SK-N-SH (cell line): ENCODE measurements at places on chromosomes 3 and 15.

DNA sequence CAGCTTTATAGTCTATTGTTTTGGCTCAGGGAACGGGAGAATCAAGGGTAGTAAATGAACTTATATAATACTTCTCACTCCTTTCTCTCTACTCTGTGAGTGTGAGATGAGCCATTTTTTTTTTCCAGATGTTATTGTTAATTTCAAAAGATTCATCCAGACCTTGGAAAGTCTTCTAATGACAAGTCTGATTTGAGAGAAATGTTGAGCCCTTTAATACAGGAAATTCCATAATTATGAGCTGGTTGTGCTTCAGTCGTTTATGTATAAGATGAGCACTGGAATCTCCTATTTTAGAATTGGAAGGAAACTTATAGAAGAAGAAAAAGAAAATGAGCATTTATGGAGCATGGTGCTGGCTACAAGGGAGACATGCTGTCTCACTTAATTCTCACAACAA, 92.0 kb downstream of the FBN1 start:
- H3K27me3 ChIP-seq: no peaks in the 10 kb centered on the region
- no peaks in the 10 kb centered on the region; the same call in none of the 2 replicates for H3K4me1 ChIP-seq
- H3K4me3 ChIP-seq: no peak overlapping the region
- H3K27ac ChIP-seq: peak overlapping the region; percentile 71; the same call in 1 of the 2 replicates
- H3K36me3 ChIP-seq: peaks cover 59% of the 10 kb centered on the region
- no peak for DNase-seq

- no peak for DNase-seq
- no peaks in the 10 kb centered on the region for H3K4me1 ChIP-seq
- H3K27ac ChIP-seq: no peak overlapping the region
- no peaks in the 10 kb centered on the region for H3K27me3 ChIP-seq
- H3K36me3 ChIP-seq: no peaks in the 10 kb centered on the region
- no peak overlapping the region for H3K4me3 ChIP-seq
Measured at GRCh38 chr3:170321321-170322034, 36.0 kb upstream of the SKIL start.

GRCh38 chr3:179224584-179224983, 26.3 kb downstream of the KCNMB3 start:
- H3K36me3 ChIP-seq: peaks cover 67% of the 10 kb centered on the region
- no peak for DNase-seq
- H3K27me3 ChIP-seq: no peaks in the 10 kb centered on the region
- no peaks in the 10 kb centered on the region for H3K4me1 ChIP-seq

- DNase-seq: no peak
- no peaks in the 10 kb centered on the region for H3K36me3 ChIP-seq
- H3K4me1 ChIP-seq: no peaks in the 10 kb centered on the region; the same call in 1 of the 2 replicates
- H3K27me3 ChIP-seq: no peaks in the 10 kb centered on the region
- no peak overlapping the region for H3K4me3 ChIP-seq
Measured at GRCh38 chr3:167929968-167930367, 165.8 kb downstream of the GOLIM4 start.

GRCh38 chr3:190101320-190102011, 19.2 kb downstream of the P3H2 start:
- H3K27me3 ChIP-seq: no peaks in the 10 kb centered on the region
- H3K4me3 ChIP-seq: no peak overlapping the region
- H3K27ac ChIP-seq: no peak overlapping the region
- no peaks in the 10 kb centered on the region; the same call in 1 of the 2 replicates for H3K4me1 ChIP-seq
- no peak for DNase-seq

GRCh38 chr3:115022835-115023398, 124.2 kb downstream of the ZBTB20 start:
- DNase-seq: no peak
- no peaks in the 10 kb centered on the region for H3K36me3 ChIP-seq

DNA sequence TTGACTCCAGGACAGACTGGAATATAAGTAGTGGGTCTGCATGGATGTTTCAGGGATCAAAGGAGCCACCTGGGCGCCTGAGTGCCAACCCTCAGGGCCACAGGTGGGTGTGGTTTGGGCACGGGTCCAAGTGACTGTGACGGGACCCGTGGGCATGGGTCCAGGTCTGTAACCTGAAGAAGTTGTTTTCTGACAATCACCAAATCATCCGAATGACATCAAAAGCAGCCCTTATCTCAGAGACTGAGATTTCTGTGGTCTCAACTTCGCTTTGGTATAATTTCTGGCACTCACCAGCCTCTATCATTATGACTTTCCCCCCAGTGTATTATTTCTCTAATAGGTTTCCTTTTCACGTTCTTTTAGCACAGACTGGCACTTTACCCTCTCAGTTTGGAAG, 24.4 kb downstream of the RLBP1 start:
- H3K4me3 ChIP-seq: no peak overlapping the region
- no peaks in the 10 kb centered on the region for H3K27me3 ChIP-seq
- peaks cover 4% of the 10 kb centered on the region; the same call in 1 of the 2 replicates for H3K4me1 ChIP-seq
- no peak for DNase-seq
- no peak overlapping the region for H3K27ac ChIP-seq
- H3K36me3 ChIP-seq: peaks cover 50% of the 10 kb centered on the region

DNA sequence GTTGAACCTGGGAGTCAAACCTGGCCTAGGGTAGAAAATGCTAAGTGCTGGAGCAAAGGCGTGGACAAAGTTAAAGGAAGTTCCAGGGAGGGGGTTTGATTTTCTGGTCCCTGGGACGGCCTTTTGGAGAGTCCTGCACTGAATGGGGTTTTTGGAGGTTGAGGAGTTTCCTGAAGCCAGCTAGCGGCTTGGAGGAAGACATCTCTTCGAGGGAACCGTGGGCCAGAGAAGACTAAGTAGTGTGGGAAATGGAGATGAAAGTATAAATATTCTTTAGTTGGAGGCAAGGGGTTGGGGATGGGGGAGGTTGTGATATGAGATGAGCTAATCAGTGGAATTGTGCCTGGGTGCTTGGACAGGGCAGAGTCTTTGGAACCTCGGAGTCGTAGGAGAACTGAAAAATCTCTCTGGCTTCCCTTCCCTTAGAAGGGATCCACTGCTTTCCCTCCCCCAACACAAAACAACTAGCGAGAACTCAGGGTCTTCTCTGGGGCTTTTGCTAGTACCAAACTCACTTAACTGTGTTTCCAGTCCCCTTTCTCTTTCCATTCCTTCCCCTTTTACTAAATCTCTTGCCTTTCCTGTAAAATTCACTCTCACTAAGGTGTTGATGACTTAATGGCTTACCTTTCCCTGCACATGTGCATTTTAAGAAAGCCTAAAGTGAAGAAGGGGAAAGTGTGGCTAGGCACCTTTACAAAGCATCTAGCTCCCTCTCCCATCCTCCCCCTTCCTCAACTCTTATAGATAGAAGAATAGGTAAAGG, 1.0 kb downstream of the LPP start:
- H3K4me3 ChIP-seq: peak overlapping the region; percentile 62
- no peaks in the 10 kb centered on the region for H3K27me3 ChIP-seq
- H3K36me3 ChIP-seq: no peaks in the 10 kb centered on the region
- no peaks in the 10 kb centered on the region; the same call in 1 of the 2 replicates for H3K4me1 ChIP-seq
- no peak for DNase-seq

DNA sequence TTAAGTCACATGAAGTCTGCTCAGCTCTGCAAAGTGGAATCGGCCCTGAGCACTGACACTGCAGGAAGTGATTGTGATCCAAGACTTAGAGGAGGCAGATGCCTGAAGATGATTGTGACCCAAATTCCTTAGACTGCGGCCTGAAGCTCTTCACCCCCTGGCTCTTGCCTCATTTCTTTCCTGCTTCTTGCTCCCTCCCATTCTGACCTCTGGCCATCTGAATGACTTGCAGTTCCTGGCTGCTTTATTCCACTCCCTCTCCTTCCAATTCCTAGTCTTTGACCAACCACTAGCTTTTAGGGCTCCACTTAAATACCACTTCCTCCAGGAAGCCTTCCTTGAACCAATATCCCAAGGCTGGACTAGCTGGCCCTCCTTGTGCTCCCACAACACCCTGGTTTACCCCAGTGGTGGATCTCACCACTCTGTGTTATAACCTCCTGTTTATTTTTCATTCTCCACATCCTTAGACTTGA, 9.9 kb upstream of the EPB42 start:
- no peak for DNase-seq
- H3K27me3 ChIP-seq: peaks cover 18% of the 10 kb centered on the region; the same call in 1 of the 2 replicates
- no peaks in the 10 kb centered on the region for H3K4me1 ChIP-seq

DNA sequence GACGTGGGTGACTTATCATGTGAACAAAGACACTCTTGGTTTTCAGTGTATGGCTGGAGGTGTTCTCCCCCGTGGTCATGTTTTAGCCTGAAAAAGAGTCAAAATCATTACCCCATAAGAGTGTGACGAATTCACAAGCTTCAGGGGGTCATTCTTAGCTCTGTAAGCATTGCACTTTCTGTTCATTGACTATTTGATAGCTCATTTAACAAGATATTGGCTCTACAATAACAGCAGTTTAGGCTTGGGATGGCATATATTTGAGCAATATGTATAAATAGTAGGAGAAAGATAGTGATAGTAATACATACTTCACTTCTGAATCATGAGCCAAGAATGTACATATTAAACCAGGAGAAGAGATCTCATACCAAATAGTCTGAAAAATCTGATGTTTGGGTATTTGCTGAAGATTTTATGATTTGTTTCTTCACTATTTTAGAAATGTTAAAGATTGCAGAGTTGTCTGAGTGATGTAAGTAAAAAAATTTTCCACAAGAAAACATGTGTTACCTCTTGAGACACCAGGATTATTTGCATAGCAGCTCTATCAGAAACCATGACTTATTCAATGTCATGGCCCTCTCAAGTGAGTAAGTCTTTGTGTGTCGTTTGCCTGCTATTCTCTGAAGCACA, 996.0 kb downstream of the OTOL1 start:
- H3K27me3 ChIP-seq: no peaks in the 10 kb centered on the region
- no peak overlapping the region for H3K4me3 ChIP-seq
- peaks cover 14% of the 10 kb centered on the region; the same call in 1 of the 2 replicates for H3K4me1 ChIP-seq
- DNase-seq: no peak

GRCh38 chr3:141575879-141576743, 89.3 kb downstream of the RASA2 start:
- H3K4me3 ChIP-seq: no peak overlapping the region
- H3K27ac ChIP-seq: no peak overlapping the region
- H3K27me3 ChIP-seq: no peaks in the 10 kb centered on the region
- peaks cover 67% of the 10 kb centered on the region for H3K36me3 ChIP-seq

GRCh38 chr3:154227531-154227930, 96.8 kb downstream of the DHX36 start:
- no peaks in the 10 kb centered on the region for H3K4me1 ChIP-seq
- DNase-seq: no peak
- H3K27ac ChIP-seq: no peak overlapping the region
- H3K27me3 ChIP-seq: no peaks in the 10 kb centered on the region

- no peak overlapping the region for H3K27ac ChIP-seq
- DNase-seq: no peak
- H3K4me1 ChIP-seq: no peaks in the 10 kb centered on the region
Measured at GRCh38 chr3:55285156-55285555, 201.9 kb downstream of the WNT5A start.

- no peaks in the 10 kb centered on the region for H3K36me3 ChIP-seq
- H3K27ac ChIP-seq: no peak overlapping the region
- DNase-seq: peak; percentile 91
- H3K4me3 ChIP-seq: no peak overlapping the region
- no peaks in the 10 kb centered on the region; the same call in 1 of the 2 replicates for H3K4me1 ChIP-seq
- H3K27me3 ChIP-seq: no peaks in the 10 kb centered on the region
Measured at GRCh38 chr3:32467333-32468070, 35.1 kb downstream of the CMTM6 start.

- no peak for DNase-seq
- H3K36me3 ChIP-seq: no peaks in the 10 kb centered on the region
- H3K27ac ChIP-seq: no peak overlapping the region
- H3K27me3 ChIP-seq: no peaks in the 10 kb centered on the region
- H3K4me3 ChIP-seq: no peak overlapping the region
- no peaks in the 10 kb centered on the region for H3K4me1 ChIP-seq
Measured at GRCh38 chr3:31808143-31808720, 172.8 kb downstream of the OSBPL10 start.

- no peaks in the 10 kb centered on the region; the same call in 1 of the 2 replicates for H3K27me3 ChIP-seq
- H3K4me1 ChIP-seq: no peaks in the 10 kb centered on the region; the same call in 1 of the 2 replicates
- no peaks in the 10 kb centered on the region for H3K36me3 ChIP-seq
- H3K27ac ChIP-seq: no peak overlapping the region
- DNase-seq: no peak
- no peak overlapping the region for H3K4me3 ChIP-seq
Measured at GRCh38 chr3:45904931-45905330, 18.6 kb downstream of the CCR9 start.

DNA sequence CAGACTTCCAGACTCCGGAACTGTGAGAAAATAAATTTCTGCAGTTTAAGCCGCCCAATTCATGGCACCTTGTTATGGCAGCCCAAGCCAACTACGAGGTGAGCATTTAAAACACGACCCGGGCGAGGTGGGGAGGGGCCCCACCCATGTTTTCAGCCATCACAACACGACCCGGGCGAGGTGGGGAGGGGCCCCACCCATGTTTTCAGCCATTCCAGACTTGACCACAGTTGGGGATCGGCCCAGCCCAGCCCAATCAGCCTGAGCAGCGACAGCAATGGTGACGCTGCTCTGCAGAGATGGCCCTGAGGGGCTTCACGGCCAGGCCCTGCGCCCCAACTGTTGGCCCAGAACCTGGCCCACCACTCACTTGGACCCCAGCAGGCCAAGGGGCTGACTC, 93.1 kb downstream of the ATP10A start:
- no peak overlapping the region for H3K4me3 ChIP-seq
- H3K27me3 ChIP-seq: no peaks in the 10 kb centered on the region
- DNase-seq: no peak
- no peaks in the 10 kb centered on the region for H3K36me3 ChIP-seq
- no peaks in the 10 kb centered on the region for H3K4me1 ChIP-seq

DNA sequence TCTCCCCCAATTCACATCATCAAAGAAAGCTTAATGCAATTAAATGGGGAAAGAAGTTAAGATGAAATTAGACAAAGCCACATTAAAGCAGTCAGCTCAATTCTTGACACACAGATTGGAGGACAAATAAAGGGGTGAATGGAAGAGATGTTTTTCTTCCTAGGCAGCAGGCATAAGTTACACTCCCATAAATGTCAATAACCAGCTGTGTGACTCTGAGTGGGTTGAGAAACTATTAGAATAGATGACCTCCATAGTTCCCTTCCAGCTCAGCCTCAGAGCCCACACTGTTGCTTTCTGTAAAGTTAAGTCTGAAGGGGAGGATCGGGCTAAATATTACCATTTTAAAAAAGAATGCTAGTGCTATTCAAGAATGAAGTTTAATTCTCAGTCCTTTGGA, 71.0 kb downstream of the THBS1 start:
- no peak overlapping the region for H3K4me3 ChIP-seq
- no peaks in the 10 kb centered on the region for H3K36me3 ChIP-seq
- DNase-seq: no peak
- H3K4me1 ChIP-seq: no peaks in the 10 kb centered on the region; the same call in 1 of the 2 replicates
